NCI-H524 (cell line): ENCODE measurements at places on chromosomes 7 and 10.

GRCh38 chr7:29754874-29755490, 51.3 kb upstream of the WIPF3 start:
- no peak for DNase-seq

GRCh38 chr7:10940704-10941355, 32.8 kb upstream of the PHF14 start:
- peak; percentile 12 for DNase-seq

GRCh38 chr7:92992483-92992882, 125.3 kb downstream of the SAMD9 start:
- no peak for DNase-seq

- DNase-seq = no peak
These were observed 405 bp upstream of the ENTPD1 start for GRCh38 chr10:95755511-95756004.

GRCh38 chr7:156783864-156784263, 109.1 kb downstream of the LMBR1 start:
- DNase-seq = no peak

GRCh38 chr7:117008118-117008885, 55.0 kb downstream of the ST7 start:
- no peak for DNase-seq

DNA sequence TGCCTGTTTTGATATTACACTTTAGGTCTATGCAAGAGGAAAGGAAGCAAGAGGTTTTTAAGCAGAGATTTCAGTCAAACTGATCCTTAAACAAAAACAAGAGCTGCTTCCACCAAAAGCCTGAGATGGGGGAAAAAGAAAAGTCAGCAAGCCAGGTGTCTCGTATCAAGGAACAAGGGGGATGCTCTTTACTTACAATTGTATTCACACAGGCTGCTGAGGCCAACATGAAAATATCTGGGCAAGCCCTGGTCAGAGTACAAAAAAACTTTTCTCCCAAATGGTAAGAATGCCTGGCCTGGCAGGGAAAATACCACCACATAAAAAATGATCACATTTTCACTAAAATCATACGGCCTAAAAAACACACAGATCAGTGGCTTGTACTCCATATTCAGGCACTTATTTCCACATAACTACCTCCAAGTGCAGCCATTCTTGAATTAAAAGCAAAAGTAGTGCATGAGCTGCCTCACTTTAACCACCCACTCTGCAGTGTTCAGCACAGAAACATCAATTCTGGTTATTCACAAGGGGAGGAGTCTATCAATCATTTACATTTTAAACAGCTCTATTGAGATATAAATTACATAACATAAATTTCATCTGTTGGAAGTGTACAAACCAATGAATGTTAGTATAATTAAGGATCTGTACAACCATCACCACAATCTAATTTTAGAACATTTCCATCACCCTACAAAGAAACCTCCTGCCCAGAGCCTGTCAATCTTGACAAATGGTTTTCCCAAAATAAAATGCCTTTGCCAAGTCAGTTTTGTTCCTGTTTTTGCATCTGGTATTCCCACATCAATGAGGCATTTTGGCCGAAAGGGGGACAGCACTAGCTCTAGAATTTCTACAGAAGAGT, 70.2 kb downstream of the GRB10 start:
- DNase-seq = no peak

- DNase-seq = no peak
These were observed 28.3 kb upstream of the AFAP1L2 start for GRCh38 chr10:114432566-114433093.

GRCh38 chr10:133027482-133027881, 60.2 kb upstream of the ADGRA1 start:
- no peak for DNase-seq

- DNase-seq = no peak
These were observed 81.4 kb downstream of the VWA2 start for GRCh38 chr10:114320249-114321116.

GRCh38 chr7:66246554-66247171, 41.5 kb downstream of the TPST1 start:
- no peak for DNase-seq

- DNase-seq = no peak
These were observed 85.0 kb upstream of the DDC start for GRCh38 chr7:50650057-50650664.

DNA sequence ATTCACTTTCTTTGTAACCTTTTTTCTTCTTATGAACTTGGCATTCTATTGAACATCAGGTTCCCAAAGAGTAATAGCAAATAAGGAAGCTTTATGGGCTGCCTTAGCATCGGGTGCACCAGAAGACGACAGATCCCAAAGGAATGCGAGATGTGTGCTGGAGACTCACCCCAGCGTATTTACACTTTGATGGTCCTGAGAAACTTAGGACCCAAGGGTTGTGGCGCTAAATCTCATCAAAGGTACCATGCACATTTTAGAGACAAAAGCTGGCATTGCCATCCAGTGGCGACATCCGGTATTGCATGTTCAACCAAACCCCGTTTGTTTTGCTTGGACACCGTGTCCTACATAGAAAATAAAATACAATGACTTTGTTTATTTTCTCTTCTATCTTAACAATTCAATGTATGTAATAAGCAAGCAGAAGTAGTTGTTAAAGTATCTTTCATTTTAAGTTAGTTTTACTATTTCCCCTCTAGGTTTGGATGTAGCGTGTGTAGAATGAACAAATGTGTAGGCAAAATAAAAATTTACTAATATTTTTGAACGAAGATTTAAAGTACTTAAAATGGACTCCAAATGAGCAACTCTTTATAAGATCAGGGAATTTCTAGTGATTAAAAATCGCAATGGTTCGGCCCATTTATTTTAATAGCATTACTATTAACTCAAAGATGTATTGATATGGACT, 1154.8 kb downstream of the GATA3 start:
- no peak for DNase-seq

GRCh38 chr10:62133618-62134017, 135.0 kb downstream of the RTKN2 start:
- no peak for DNase-seq

DNA sequence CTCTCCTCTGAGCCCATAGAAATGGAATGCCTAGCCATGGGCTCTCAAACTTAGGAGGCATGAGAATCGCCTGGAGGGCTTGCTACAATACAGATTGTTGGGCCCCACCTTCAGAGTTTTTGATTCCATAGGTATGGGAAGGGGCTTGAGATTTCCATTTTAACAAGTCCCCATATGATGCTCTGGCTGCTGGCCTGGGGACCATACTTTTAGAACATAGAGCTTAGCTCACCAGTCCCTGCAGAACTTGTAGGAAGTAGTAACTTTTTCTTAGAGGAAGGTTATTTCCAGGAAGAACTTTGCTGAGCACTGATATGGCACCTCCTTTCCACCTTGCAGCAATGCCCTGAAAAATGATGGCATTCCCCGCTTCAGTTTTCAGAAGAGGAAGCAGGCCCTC, 177.0 kb upstream of the ZMIZ1 start:
- DNase-seq = no peak

DNA sequence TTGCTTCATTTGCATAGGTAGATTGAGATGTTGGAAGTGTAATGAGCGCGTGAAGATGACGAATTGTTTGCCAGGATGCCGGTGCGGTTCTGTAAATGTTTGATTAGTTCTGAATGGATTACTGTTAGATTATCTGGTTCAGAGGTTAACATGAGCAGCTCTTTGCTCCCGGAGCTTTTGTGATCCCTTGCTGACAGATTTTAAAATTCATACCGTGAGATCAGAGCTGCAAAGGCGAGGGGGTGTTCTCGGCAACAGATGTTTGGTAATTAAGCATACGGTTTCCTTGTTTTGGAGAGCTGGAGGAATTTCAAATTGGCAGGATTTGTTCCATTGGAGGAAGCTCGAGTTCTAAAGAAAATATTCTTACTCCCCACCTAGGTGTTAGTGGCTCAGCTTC, 237.8 kb upstream of the GPR26 start:
- DNase-seq = peak; percentile 70

- peak; percentile 36 for DNase-seq
These were observed 15.0 kb upstream of the STN1 start for GRCh38 chr10:103932971-103933370.

- DNase-seq = no peak
These were observed 15.5 kb upstream of the NCAPG2 start for GRCh38 chr7:158720112-158720511.

DNA sequence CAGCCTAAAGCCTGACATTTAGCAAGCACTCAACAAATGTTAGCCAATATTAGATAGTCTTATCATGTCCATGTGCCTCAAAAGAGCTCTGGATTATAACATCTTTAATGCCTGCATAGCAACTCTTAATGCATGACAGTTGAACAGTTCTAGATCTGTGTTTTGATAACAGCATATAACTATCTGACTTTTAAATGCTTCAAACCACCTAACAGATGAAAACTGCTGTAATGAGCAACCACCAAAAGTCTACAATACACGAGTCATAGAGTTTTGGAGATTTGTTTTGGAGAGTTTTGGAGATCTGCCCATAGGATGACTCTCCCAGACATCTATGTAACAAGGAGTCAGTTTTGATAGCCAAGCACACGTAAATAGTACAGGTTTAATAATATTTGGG, 227.3 kb downstream of the TWIST1 start:
- DNase-seq = no peak

GRCh38 chr7:78066599-78066998, 268.0 kb downstream of the PHTF2 start:
- DNase-seq = no peak

DNA sequence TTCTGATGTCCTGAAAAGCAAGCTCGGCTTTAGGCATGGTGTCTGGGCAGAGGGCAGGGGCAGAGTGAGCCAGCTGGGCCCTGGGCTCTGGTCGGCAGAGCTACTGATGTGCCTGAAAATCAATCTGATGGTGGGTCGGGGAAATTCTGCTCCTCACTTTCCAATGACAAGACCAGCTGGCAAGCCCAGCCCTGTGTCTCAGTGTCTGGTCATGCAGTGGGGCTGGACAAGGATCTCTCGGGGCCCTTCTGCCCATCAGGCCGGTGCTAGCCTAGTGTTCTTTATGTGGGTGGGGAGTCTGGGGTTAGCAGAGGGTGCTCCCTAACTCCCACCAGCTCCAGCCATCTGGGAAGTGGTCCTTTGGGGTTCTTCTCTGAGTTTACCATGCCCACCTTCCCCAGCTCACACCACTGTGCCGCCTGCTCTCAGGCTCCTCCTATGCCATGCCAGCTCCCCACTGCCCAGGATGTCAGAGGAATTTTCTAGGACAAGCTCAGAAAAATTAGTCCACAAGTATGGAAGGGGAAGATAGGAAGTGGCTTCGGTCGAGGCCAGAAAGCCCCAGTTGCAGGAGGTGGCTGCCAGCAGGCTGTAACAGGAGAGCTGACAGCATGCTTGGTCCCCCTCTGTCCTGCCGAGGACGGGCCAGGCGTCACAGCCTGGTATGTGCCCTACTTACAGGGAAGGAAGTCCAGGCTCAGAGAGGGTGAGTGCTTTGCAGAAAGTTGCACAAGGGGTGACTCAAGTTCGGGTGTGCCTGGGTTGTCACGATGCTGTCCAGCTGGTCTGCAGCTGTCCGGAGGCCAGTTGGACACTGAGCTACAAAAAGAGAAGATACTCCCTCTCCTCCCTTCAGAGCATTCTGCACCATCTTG, 135.2 kb downstream of the ADCY1 start:
- DNase-seq = no peak

- peak; percentile 60 for DNase-seq
These were observed 6.7 kb downstream of the ATP6V1F start for GRCh38 chr7:128869138-128869943.

- DNase-seq = no peak
These were observed 47.5 kb downstream of the CARD11 start for GRCh38 chr7:2996141-2996540.

DNA sequence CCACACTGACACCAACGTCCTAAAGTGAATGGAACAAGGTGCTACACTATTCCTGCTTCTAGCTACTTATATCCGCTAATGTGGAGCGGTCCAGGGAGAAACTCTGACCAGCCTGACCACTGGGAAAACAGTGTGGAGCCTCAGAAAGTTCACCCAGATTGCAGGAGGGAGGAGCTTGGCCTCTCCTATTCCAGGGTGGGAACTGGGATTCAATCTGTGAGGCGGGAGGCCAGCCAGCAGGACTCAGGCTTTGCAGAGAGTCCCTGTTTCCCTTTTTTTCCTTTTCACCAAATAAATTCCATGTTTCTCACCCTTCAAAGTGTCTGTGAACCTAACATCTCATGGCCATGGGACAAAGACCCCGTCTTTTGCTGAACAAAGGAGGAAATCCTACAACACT, 86.4 kb upstream of the SEMA3C start:
- DNase-seq = no peak

- no peak for DNase-seq
These were observed 18.4 kb downstream of the CRPPA start for GRCh38 chr7:16402940-16403339.

DNA sequence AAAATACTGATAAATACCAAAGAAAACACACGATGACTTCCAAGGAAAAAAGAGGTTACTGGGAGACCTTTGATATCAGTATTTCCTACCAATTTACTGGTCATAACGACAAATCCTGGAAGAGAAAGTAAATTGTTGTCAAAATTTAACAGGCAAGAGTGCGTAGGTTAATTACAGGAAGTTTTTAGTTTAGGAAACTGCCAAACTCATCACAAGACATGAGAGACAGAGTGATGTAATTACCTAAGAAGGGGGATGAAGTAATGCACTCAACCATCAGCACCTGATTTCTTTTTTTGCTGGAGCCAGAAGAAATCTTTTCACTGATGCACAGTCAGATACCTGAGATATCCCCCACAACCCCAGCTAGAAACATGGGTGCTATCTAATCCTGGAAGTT, 16.8 kb downstream of the MACC1 start:
- DNase-seq = no peak

GRCh38 chr7:130409067-130409711, 28.9 kb downstream of the CPA1 start:
- DNase-seq = peak; percentile 98

DNA sequence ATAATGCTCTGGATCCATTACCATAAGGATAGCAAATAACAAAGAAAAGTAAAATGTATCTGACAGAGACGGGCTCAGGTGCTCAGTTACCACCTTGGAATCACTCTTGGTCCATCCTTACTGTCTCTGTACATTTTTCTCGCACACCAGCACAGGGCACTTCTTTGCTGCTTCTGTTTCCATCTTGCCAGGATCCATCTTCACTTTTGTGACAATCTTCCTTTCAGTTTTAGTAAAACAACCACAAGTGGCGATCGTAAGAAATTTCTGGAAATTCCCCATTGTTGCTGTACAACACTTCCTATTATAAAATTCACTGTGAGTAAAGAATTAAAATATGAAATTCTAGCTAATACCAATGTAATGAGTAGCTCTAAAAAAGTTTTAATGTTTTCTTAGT, 695.5 kb downstream of the GRM8 start:
- no peak for DNase-seq

- peak; percentile 2 for DNase-seq
These were observed 57.5 kb upstream of the CREB5 start for GRCh38 chr7:28354601-28355402.

- DNase-seq = no peak
These were observed 90.9 kb downstream of the TPST1 start for GRCh38 chr7:66296001-66296521.

- DNase-seq = no peak
These were observed 256.8 kb upstream of the FZD8 start for GRCh38 chr10:35898716-35899440.

DNA sequence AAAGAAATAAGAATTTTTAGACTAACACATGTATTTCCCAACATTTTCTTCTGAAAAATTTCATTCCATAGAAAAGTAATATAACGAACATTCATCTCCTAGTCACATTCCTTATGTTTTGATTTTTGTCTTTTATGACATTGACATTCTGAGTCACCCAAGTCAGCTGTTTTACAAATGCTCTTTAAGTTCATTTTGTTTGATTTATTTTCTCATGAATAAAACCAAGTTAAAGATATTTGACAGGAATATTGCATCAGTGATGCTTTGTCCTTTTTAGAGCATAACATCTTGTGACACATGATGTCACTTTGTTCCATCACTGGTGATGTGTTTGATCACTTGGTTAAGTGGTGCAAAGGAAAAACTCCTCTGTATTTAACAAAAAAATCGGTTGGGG, 48.4 kb downstream of the HGF start:
- DNase-seq = no peak
